ENCODE measurements at places on chromosomes 7 and 10.

DNA sequence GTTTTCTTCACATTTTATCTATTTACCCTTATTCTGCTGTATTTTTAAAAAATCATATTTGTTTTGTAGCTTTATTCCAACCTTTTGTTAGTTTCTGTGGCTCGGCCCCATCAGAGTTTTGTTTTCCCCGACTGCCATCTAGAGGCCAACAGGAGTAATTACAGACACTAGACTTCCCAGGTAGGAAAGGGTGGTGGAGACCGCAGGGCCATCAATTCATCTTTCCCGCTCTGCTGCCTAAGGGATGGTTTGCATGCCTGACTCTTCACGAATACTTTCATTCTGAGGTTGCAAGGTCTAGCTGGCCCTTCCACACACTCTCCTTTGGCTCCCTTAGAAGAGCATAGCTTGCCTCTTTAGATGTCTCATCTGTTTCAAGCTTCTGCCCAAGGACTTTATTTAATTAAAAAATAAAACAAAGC is 38.3 kb downstream of the LYZL2 start:
- no peak for DNase-seq

DNA sequence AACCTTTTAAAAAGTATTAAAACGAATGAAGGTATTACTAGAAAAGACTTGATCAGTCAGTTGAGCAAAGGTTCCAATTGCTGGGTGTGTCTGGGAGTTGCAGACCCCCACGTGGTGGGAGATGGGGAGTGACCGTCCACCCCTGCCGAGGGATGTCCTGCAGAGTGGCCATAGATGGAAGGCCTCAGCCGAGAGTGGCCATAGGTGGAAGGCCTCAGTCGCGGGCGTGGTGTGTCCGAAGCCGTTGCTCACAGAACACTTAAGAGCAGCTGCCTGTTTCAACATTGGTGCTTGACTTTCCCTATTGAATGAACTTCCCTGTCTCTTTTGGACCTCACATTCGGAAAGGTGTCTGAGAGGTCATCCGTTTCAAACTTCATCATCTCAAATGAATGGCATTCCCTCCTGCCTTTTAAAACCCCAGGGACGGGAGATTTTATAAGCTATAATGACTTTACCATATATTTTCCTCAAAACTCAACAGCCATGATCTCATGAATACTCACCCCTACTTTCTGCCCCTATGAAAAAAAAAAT is 69.4 kb downstream of the CAMK1D start:
- peak; percentile 25 for DNase-seq

DNA sequence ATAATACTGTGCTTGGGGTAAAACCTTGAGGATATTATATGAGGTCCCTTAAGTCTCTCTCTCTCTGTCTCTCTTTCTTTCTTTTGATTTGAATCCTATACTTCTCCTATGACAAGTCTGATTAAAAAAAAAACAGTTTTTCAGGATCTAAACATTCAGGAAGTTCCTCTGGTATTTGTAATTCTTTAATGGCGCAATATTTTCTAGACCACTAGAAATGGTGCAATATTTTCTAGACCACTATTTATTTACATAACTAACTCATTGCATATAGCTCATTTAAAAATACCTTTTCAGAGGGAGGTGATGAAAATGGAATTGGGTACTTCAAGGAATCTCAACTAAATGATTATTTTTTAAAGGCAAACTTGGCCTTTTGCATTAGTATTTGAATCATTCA is 1235.3 kb downstream of the GATA3 start:
- no peak for DNase-seq

- no peak for DNase-seq
These were observed 1.1 kb upstream of the DNAAF5 start for GRCh38 chr7:725223-726005.

DNA sequence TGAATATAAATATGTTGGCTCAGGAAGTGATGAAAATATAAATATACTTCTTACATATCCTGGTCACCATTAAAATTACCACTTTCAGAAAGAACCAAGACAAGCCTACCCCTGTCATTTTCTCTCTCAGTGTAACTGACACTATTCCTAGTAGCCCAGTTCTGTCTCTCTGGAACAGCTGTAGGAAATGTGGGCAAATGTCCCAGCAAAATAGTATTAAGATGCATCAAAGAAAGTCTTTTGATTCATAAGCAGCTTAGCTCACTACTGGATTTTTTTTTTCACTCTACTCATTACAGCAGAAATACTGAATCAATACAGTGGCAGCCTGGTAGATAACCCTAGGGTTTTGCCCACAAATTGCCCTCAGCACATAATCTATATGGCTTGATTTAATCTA is 290.9 kb downstream of the DNAJB9 start:
- DNase-seq: no peak

DNA sequence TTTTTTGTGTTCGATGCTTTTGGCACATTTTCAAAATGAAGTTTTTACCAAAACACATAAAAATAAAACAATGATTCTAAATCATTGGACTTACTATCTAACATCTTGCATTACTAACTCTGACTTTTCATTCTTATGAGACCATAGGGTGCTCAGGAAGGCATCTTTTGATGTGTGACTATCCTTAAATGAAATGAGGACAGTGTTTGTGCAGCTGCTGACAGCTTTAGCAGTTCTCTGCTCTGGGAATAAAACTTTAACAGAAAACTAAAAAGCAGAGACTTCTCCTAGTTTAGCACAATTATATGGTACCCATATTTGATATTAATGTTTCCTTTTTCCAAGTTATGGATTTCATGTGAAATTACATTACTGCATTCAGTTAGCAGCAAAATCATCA is 471.6 kb downstream of the ARL4A start:
- DNase-seq: no peak

GRCh38 chr10:44242091-44242490 is 142.8 kb downstream of the CXCL12 start:
- no peak for DNase-seq

- DNase-seq: no peak
These were observed 140.0 kb upstream of the PHYHIPL start for GRCh38 chr10:59036311-59037017.

GRCh38 chr7:141671705-141672496 is 30.1 kb downstream of the DENND11 start:
- DNase-seq: no peak

GRCh38 chr7:55778631-55779030 is 83.9 kb downstream of the SEPTIN14 start:
- DNase-seq: no peak

GRCh38 chr7:48876087-48876486 is 48.3 kb upstream of the CDC14C start:
- no peak for DNase-seq

- peak; percentile 75 for DNase-seq
These were observed 19.1 kb downstream of the ADAM8 start for GRCh38 chr10:133257489-133258065.

DNA sequence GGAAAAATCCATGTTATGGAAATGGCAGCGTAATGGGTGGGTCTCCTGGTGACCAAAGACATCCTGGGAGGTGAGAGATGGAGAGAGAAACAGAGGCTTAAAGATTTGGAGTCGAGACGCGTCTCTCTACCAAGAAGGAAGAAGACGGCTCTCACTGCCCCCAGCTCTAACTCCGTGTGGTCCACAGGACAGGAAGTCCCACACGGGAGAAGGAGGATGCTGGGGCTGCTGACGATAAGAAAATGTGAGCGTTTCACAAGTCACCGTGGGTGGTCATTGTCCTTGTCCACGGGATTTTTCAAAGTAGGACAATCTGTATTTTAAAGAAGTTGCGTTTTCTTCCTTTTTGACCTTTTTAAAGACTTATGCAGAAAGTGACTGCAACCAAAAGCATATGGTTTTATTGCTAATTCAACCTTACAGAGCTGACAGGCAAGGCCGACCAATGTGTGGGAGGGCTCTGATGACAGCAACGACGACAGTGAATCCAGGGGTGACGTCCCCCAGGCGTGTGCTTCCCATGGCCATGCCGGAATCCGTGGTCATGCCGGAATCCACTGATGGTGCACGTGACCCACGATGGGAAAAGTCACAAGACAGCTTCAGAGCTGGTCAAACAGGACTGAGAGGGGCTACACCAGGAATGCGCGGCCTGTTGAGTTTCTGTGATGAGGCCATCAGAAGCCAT is 341.2 kb downstream of the PTPRN2 start:
- no peak for DNase-seq

DNA sequence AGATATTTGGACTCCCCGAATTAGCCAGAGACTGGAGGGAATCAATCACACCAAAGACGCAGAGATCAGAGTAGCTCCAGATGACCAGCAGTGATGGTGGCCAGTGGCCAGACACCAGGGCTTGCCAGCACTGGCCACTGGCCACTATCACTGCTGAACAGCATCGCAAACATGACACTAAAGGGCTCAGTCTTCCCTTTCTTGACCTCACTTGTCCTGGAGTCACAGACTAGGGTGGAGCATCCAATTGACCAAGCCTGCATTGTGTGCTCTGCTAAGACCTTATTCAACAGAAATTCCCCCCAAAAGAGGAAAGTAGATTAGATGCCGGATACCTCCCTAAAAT is 234.7 kb downstream of the CREB5 start:
- no peak for DNase-seq

DNA sequence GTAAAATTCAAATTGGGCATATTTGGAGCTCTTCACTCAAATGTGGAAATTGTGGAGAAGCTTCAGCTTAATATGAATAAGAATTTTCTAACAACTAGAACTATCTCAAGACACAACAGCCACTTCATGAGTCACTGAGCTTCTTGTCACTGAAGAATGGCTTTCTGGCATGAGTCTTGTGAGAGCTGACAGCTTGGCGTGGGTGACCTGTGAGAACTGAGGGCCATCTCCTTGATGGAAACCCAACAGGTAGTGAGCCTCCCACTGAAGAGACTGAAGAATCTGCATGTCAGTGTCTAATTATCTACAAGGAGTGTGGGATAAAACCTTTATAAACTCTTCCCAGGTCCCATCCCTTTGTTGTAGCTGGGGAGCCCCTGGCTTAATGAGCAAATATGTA is 66.0 kb downstream of the CLEC2L start:
- no peak for DNase-seq

- peak; percentile 16 for DNase-seq
These were observed 84.6 kb upstream of the PDE1C start for GRCh38 chr7:32154797-32155196.

DNA sequence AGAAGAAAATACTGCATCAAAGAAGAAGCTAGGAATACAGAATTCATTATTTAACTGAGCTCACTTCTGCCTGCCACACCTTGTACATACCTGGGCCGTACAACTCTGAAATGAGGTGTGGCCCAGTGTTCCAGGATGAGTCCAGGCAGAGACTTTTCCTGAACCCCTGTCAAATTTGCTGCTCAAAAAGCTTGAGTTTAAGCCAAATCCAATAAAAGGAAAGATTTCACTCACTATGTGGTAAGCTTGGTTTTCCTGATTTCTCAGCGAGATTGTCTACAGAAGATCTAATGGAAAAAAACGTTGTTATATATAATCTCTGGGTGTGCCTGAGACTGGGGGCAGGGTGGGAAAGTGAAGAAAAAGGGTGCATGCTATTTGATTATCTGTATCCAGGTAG is 72.1 kb upstream of the EGFR start:
- no peak for DNase-seq

GRCh38 chr7:233249-234035 is 41.1 kb downstream of the FAM20C start:
- DNase-seq: peak; percentile 52

DNA sequence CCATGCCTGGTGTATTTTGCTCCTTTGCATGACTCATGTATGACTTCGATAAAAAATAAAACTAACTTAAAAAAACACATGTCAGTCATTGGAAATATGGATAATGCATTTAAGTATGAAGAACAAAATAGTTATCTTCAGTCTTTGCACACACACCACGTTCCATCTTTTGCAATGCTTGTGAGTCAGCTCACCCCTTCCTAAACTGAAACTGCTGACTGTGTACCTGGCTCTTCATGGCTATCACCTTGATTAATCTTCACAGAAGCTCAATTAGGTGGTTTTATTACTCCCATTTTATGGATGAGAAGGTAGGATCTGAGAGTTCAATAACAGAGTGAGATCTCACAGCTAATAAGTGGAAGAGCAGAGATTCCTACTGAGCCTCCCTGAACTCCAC is 79.5 kb downstream of the CARD11 start:
- no peak for DNase-seq

- peak; percentile 67 for DNase-seq
These were observed 147.9 kb upstream of the FRMD4A start for GRCh38 chr10:14478604-14479003.

GRCh38 chr7:46969303-46970130 is 612.4 kb downstream of the TNS3 start:
- no peak for DNase-seq

GRCh38 chr7:111029574-111030251 is 61.2 kb upstream of the LRRN3 start:
- no peak for DNase-seq

DNA sequence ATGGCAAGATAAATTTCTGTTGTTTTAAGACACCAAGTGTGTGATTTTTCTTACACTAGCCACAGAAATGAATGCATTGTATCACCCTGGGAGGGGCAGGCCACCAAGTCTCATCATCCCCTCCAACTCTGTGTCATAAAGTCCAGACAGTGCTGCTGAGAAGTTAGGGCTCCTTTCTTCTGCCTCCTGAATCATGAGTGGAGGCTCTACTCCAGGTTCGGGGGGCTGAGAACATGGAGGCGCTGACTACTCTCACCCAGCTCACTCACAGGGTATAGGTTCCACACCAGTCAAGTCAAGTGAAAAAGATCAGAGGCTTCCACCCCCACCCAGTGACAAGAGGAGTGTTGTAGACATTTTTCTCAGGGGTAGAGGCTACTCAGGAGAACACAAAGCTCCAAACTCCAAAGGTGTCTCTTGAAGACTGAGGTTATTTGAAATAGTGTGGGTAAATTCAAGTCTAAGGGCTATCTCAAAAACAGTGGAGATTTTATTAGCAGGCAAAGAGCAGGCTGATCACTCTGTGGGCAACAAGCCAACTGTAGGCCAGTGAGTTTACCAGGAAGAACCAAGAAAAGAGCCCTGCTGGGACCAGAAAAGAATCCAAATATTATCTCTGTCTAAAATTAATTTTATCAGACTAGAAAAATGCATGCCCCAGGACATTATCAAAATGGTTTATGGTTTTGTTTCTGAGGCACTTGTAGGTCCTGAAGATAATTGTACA is 118.6 kb upstream of the RET start:
- DNase-seq: no peak

DNA sequence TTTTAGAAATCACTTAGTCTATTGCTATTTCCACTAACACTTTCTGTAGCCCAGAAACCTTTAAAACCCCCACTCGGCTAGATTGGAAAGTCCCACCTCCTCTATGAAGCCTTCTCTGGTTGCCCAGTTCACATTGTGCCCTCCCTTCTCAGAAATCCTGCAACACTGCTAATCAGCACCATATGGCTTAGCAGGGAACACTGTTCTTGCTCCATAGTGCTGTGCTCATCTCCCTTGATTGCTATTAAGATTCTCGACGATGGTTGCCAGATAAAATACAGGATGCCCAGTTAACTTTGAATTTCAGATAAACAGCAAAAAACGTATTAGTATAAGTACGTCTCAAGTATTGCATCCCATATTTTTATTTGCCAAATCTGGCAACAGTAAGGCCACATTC is 40.1 kb upstream of the XPNPEP1 start:
- DNase-seq: no peak

- peak; percentile 85 for DNase-seq
These were observed 194.3 kb downstream of the ZMYND11 start for GRCh38 chr10:329361-330099.

Measured in psoas muscle (tissue), 8 donors.